Muscle of back (tissue), 13 donors: ENCODE measurements at places on chromosomes 2 and 18.

DNA sequence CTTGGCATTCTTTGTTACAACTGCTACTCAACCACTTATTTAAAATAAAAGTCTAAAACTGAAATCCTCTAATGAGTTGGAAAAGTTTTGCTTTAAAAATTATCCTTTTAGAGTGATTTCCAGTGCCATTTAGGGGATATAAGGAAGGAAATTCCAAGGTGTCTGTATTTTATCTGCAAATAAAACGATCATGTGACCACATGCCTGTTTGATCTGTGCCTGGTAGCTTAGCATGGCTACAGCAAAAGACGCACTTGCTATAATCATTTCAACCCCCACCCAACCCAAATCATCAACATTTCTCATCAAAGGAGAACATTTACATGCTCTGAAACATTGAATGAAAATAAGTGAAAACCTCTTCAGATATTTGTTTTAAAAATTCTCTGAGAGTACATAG is 615.1 kb downstream of the IRS1 start:
- DNase-seq = no peak

- DNase-seq = no peak
Observed at GRCh38 chr2:127844973-127845372, 13.0 kb downstream of the POLR2D start.

- DNase-seq = no peak
Observed at GRCh38 chr2:98801286-98801685, 70.4 kb upstream of the MGAT4A start.

GRCh38 chr18:61891894-61892293 is 913 bp downstream of the RNF152 start:
- no peak for DNase-seq

- DNase-seq = no peak
Observed at GRCh38 chr18:73577365-73577764, 570.3 kb downstream of the FBXO15 start.

GRCh38 chr18:55073834-55074233 is 114.6 kb upstream of the CCDC68 start:
- DNase-seq = no peak

DNA sequence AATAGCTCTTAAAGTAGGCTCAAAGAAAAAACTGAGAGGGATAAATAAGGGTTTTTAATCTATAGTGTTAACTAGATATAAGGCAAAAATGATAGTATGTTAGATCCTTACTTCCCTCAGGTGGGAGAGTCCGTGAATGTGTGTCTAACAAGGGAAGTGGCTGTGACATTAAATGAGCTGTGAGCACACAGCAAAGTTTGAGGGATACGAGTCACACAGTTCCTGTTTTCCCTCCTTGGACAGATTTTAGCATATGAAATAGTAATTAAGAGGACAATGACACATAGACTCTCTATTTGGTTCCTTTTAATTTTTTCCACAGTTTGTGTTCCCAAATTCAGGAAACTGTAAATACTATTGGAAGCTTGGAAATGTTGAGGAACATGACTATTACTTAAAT is 148.4 kb upstream of the CAVIN2 start:
- DNase-seq = no peak

GRCh38 chr2:142668420-142668819 is 209.0 kb upstream of the KYNU start:
- DNase-seq = no peak

DNA sequence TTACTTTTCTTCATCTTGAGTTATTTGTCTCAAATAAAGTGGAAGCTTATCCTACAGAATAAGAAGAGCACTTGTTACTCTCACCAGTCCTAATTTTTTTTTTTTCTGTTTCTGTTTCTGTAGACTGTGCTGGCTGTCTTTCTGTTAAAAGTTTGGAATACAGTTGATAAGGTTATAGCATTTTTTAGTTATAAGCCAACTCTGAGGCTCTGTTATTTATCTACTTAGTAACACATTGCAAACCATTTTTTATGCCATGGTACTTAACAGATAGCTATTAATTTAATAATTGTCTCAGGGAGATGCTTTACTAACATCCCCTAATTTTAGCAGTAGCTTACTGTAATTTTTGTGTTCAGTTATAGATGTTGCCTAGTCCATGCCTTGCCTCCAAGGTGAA is 37.9 kb downstream of the CREB1 start:
- no peak for DNase-seq

- peak; percentile 68 for DNase-seq
Observed at GRCh38 chr2:16664052-16664731, 1.4 kb downstream of the CYRIA start.

DNA sequence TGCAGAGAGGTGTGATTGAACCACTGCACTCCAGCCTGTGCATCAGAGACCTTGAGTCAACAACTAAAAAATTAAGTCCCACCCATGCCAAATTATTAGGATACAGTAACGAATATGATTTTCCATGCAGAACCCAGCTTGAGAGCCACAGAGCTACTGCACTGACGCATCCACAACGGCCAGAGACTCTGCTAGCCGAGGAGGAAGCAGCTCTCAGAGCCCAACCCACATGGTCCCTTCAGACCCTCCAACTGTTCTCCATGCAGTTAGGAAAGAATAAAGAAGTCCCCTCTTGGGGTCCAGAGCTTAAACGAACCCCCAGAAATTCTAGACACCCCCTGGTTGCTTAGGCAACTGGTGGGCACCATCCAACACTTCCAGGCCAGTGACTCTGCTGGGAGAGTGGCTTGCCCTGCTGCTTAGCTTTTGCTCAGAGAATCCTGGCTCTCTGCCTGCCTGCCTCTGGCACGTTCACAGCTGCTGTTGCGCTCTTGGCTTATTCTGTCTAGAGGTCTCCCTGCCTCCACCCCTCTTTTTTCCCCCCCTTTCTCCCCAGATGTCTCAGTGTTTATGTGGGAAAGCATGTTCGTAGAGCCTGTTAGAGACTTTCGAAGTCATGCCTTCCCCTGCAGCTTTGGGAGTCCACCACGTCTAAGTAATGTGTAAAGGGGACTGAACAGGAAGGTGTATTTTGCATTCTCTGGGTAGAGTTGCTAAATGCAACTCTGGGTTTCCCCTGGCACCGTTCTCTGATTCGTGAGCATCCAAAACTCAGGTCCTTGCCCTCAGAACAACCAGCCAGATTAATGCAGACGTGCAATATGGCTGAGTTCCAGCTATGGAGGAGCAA is 26.0 kb upstream of the SP3 start:
- peak; percentile 93 for DNase-seq

GRCh38 chr18:43160509-43160908 is 45.0 kb upstream of the RIT2 start:
- DNase-seq = no peak

DNA sequence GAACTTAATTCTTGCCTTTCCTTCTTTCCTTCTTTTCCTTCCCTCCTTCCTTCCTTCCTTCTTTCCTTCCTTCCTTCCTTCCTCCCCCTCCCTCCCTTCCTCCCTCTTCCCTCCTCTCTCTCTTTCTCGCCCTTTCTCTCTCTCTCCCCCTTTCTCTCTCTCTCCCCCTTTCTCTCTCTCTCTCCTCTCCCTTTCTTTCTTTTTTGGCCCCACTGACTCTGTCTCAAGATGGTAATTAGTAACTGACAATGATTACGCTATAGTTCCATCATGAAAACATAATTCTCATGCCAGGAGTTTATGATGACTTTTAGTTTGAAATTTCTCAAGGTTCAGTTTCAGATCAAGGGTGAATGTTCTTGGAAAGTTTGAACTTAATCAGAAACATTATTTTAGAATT is 14.8 kb upstream of the CTLA4 start:
- no peak for DNase-seq

- DNase-seq = no peak
Observed at GRCh38 chr2:42359304-42359964, 1.6 kb downstream of the COX7A2L start.

DNA sequence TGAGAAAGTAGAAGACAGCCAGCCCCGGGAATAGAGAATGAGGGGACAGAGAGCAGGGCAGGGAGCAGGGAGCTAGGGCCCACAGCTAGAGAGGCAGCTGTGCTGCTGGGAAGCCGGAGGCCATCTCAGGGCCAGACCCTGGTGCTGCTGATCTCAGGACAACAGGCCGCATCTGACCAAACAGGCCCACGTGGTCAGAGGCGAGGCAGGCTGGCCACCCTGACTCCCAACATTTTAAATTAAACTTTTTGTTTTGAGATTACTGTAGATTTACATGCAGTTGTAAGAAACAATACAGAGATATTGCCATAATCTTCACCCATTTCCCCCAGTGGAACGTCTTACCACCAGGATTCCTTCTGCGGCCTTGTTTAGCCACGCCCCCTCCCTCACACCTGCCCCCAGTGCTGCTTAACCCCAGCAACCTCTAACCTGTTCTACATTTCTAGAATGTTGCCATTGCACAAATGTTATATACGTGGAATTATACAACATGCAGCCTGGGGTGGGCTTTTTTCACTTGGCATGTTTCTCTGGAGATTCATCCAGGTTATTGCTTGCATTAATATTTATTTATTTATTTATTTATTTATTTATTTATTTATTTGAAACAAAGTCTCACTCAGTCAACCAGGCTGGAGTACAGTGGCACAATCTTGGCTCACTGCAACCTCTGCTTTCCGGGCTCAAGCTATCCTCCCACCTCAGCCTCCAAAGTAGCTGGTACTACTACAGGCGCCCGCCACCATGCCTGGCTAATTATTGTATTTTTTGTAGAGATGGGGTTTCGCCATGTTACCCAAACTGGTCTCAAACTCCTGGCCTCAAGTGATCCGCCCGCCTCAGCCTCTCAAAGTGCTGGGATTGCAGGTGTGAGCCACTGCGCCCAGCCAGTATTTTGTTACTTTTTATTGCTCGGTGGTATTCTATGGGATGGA is 48.6 kb upstream of the GPR17 start:
- no peak for DNase-seq
